Activated naive CD8-positive, alpha-beta T cell treated with anti-CD3 and anti-CD28 coated beads, Interleukin-2, amount 10 ng/mL, durations not matched to agents 7 days and 5 days (primary cell): ENCODE measurements at places on chromosomes 1 and 21.
A peak's percentile ranks its signal among the peaks of the same experiment; 100 is the strongest.

DNA sequence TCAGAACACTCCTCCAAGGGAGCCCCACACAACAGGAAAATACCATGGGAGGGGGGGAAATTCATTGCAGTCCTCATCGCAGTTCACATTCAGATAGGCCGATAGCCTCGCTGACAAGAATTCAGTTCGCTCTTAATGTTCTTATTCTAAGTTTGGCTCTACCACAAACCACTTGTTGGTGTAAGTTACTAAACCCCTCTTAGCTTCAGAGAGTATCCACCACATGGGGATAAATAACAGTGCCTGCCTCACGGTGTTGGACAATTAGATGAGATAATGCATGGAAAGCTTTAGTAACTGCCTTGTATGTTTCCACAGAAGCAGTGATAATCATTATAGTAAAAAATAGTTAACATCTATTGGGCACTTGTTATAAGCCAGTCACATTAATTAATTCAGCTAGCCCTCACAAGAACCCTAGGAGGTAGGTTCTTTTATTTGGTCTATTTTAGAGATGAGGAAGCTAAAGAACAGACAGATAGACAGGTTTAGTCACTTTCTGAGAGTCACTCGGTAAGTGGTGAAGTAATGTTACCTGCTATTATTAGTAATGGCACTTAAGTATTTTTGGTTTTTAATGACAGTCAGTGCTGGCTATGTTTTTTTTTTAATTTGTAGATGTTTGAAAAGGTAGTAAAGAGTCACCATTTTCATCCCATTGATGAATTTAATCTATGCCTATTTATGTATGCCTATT lies 10.1 kb downstream of the VAV3 start:
- DNase-seq = no peak

GRCh38 chr1:228867951-228868730 lies 132.9 kb downstream of the RHOU start:
- no peak for DNase-seq

- DNase-seq = no peak
These were observed 51.9 kb downstream of the RC3H1 start for GRCh38 chr1:173970252-173970651.

- no peak for DNase-seq
These were observed 116.9 kb downstream of the TGFBR3 start for GRCh38 chr1:91768786-91769725.

GRCh38 chr1:245578308-245578707 lies 423.5 kb downstream of the KIF26B start:
- DNase-seq = no peak

DNA sequence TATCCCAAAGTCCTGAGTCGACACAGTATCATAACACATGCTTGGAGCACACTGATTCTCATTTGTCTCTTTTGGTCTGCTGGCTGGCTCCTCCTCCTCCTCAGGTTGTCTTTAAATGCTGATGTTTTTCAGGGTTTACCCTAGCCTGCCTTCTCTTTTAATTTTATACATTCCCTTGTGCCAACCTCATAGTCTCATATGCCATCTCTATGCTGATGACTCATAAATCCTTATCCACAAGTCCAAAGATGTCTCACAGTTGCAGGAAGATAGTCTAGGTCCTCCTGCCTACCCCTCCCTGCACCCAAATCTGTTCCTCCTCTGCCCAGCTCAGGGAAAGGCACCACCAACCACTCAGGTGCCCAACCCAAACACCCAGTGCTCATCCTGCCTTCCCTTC lies 108.3 kb downstream of the SIPA1L2 start:
- no peak for DNase-seq

DNA sequence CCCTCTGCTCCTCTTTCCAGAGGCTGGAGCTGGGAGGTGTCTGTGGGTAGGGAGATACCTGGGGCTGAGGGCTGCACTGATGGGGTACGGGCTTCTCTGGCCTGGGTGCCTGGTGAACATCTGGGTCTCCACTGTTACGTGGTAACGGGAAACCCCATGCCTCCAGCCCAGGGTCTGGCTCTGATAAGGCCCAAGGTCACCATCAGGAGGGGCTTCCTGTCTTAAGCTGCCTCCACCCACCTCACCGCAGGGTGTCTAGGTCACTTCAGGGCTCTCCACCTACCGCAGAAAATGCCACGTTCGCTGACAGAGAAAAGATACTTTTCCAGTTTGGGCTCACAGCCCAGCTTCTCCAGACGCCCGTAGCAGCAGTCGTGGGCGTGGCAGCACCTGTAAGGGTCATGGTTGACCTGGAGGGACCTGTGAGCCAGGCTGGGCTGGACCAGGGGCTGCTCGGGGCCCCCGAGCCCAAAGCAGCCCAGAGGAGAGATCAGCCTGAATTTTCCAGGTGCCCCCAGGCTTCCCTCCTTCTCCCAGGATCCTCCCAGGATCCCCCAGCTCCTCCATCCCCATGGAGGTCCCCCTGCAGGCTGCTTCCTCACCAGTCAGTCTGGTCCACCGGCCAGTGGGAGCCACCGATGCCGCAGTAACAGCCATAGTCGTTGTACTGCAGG lies 1.3 kb downstream of the PLA2G2E start:
- no peak for DNase-seq

DNA sequence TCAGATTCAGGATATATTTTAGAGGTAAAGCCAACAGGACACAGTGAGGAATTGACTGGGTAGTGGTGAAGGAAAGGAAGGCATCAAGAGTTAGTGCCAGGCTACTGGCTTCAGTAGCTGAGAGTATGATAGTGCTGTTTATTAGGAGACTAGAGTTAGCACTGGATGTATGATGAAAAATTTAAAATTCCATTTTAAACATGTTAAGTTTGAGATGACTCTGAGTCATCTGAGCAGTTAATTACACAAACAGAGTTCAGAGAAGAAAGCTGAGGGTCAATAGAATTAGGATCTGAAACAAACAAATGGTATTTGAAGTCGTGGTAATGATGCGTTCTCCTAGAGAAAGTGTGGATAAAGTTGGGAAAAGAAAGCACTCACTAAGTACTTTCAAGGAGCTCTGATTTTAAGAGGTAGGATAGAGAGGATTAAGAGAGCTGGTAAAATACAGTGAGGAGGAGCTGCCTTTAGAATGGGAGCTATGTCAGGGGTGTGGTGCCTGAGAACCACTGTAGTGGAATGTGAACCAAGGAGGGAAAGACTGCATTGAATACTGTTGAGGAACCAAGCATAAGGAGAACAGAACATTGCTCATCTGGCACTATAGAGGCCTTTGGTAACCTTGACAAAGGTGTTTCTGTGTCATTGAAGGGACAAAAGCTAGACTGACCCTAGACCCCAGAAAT lies 21.7 kb upstream of the SHCBP1L start:
- no peak for DNase-seq

GRCh38 chr1:43614891-43615290 lies 35.1 kb upstream of the KDM4A start:
- DNase-seq = no peak

DNA sequence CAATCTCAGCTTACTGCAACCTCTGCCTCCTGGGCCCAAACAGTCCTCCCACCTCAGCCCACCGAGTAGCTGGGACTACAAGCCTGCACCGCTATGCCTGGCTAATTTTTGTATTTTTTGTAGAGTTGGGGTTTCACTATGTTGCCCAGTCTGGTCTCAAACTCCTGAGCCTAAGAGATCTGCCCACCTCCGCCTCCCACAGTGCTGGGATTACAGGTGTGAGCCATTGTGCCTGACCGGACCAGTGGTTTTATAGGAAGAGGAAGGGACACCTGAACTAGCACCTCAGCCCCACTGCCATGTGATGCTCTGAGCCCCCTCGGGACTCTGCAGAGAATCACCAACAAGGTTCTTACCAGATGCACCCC lies 4.1 kb downstream of the CRYBG2 start:
- no peak for DNase-seq

DNA sequence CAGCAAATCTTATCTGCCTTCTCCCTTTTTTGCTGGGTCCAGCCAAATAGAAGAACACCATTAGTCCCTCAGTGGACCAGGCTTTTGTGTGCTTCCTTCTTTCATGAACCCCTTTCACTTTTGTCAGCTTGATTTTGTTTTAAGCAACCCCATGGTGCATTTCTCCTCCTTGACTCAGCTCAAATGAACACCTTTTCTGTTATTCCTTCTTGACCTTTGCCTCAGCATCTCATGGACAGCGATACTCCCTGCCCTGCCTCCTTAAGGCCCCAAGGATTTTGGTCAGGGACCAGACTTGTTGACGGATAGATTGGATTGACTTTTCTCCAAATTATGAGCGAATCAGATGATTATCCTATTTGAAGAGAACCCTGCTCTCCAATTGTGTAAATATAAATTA lies 356.6 kb upstream of the USP24 start:
- DNase-seq = no peak

GRCh38 chr1:73674945-73675561 lies 522.9 kb downstream of the LRRIQ3 start:
- DNase-seq = no peak

- DNase-seq = no peak
These were observed 2.6 kb upstream of the LDLRAP1 start for GRCh38 chr1:25540750-25541342.

DNA sequence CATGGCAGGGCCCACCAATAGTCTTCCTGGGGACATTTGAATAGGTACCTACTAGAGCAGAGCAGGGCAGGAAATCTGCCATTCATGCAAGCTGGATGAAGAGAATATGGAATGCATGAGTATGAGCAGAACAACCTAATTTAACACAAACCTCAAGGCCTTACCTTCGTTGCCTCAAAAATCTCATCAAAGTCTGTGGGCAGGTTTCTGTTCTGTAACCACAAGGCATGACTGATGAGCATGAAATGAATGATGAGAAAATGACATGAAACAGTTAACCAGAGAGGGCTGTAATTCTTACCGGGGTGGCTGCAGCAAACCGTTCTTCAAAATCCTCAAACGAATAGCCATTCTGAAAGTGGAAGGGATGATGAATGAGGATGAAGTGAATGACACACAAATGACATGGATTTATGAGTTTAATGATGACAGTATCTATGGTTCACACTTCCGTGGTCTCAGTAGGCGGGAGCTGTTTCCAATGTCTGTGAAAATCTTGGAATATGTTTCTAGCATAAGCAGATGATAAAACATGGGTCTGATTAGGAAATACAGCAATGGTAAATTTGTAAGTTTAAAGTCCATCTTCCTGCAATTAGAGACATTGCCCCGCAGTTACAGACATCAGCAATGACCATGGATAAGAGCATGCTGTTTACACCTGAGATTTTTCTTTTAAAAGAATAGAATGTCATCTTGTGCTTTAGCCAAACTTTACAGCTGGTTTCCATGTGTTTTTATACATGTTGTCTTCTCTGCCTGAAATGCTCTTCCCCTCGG lies 67.6 kb upstream of the C8B start:
- no peak for DNase-seq

GRCh38 chr1:182331387-182331786 lies 60.2 kb downstream of the GLUL start:
- no peak for DNase-seq

GRCh38 chr21:36113647-36114428 lies 21.0 kb upstream of the CBR3 start:
- DNase-seq = peak; percentile 40

GRCh38 chr1:61450872-61451571 lies 273.9 kb downstream of the TM2D1 start:
- DNase-seq = no peak

DNA sequence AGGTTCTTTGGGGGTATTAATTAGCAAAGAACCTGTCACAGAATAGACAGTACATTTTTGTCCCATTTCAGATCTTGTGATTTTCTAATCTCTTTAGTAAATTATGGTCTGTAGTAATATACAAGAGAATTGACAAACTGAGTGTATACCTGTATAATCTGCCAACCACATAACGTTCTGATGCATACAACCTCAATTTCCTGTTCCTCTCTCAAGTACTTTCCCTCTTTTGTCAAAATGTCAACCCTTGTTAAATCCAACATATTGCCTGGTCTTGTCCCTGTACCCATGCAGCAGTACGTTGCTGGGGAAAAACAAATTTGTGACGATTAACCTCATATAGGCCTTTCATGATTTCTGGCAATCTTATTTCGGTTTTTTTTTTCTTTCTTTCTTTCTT lies 1.1 kb downstream of the ARV1 start:
- DNase-seq = no peak

DNA sequence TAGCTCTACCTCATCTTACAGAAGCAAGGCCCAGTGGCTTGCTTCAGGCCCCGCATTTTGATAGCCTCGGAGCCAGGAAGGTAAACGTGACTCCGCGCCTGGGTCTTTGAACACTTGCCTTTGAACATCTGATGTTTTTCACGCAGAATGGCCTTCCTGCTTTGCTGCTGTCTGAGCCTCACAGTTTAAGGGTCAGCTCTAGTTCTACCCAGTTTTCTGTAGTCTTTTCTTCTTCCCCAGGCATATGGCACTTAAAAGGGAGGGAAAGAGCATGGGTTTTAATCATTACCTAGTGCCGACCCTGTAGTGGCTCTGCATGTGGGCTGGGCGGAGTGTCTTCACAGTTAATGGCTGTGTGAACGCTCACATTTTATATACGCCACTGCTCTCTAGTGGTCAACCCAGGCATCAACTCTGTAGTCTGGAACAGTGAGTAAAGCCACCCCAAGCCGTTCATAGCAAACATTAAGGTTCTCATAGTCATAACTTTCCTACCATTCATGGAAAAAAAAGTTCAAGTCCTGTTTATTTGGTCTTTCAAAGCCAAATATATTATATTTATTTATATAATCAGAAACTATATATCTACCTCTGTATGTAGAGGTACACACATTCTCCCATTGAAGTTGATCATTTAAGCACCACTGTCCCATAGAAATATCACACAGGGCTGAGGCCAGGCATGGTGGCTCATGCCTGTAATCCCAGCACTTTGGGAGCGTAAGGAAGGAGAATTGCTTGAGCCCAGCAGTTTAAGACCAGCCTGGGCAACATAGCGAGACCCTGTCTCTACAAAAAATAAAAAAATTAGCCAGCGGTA lies 78.1 kb downstream of the IER5 start:
- peak; percentile 59 for DNase-seq

DNA sequence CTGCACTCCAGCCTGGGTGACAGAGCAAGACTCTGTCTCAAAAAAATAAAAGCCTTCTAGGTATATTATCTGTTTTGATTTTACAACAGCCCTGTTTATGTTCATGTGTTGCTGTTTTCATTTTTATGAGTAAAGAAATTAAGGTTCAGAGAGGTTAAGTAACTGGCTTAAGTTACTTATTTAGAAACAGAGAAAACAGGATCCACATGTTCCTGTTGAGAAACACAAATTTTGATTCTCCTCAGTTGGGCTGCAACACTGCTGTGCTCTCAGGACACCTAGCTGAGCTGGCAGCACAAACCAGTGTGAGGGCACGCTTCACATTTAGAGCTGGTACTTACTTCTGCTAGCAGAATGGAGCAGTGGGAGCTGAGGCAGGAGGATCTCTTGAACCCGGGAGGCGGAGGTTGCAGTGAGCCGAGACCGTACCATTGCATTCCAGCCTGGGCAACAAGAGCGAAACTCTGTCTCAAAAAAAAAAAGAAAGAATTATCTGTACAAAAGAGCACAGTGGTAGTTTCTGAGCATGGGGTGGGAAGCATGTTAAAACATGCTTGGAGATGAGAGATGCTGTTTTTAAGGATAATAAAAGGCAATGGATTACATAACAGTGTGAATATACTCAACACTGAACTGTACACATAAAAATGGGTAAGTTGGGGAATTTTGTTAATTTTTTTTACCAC lies 2.4 kb downstream of the SPRTN start:
- no peak for DNase-seq

GRCh38 chr1:168180148-168180524 lies 1.4 kb downstream of the TIPRL start:
- DNase-seq = no peak
